ENCODE measurements at places on chromosomes 1 and 21.

- DNase-seq, result no peak
These were observed 52.4 kb upstream of the GJA5 start for GRCh38 chr1:147812799-147813198.

GRCh38 chr1:12527564-12527963 lies 90.4 kb downstream of the DHRS3 start:
- DNase-seq, result no peak

- no peak for DNase-seq
These were observed 767.3 kb upstream of the ADAMTS5 start for GRCh38 chr21:27734146-27734545.

GRCh38 chr1:198246337-198246736 lies 89.5 kb downstream of the NEK7 start:
- no peak for DNase-seq

DNA sequence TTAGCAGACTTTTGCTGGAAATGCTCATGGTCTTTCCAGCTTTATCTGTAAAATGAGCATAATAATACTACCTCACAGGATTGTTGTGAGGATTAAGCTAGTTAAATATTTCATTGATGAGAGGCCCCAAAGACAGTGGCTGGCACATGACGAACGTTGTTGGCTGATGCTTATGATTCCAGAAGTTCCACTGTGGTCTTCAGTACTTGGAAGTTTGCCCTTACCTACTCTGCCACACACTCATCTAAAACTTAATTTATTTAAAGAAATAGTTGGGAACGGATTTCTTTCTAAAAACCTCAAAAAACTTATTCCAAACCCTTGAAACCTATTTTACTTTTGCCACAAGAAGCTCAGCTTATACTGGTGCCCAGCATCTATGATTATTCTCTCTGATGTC lies 170.7 kb downstream of the DHRS3 start:
- no peak for DNase-seq

GRCh38 chr1:109971559-109971958 lies 13.0 kb upstream of the AHCYL1 start:
- no peak for DNase-seq

- DNase-seq, result peak; percentile 64
These were observed 70.2 kb downstream of the SH3GLB1 start for GRCh38 chr1:86774305-86775295.

DNA sequence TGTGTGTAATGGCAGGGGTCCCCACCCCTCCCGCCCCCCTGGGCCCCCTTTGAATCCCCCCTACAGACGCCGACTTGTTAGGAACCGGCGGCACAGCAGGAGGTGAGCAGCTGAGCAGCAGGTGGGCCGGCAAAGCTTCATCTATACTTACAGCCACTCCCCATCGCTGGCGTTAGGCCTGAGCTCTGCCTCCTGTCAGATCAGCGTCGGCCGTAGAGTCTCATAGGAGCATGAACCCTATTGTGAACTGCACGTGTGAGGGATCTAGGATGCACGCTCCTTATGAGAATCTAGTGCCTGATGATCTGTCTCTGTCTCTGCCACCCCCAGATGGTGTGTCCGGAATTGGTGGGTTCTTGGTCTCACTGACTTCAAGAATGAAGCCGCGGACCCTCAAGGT lies 14.9 kb upstream of the VPS26C start:
- DNase-seq, result no peak

DNA sequence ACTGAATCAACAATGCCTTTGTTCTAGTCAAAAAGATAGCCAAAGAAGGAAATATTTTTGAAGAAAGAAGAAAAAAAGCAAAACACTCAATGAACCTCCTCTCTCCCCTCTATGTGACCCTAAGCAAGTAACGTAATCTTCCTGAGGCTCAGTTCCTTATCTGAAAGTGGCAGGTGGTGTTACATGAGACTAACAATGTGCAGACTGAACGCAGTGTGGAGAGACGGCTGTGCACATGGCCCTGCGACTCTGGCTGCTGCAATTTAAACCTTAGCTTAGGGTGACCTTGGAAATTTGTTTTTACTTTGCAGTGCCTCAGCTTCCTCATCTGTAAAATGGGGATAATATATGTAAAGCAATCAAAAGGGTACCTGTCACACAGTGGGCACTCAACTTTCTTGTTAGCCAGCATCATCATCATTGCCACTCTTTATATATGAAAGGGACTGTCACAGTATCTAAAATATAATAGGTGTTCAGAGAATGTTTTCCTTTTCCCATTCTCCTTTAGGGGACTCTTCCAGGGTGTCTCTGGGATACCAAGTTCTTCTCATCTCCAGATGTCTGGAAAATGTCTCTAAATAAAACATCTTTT lies 100.1 kb upstream of the JUN start:
- DNase-seq, result no peak

DNA sequence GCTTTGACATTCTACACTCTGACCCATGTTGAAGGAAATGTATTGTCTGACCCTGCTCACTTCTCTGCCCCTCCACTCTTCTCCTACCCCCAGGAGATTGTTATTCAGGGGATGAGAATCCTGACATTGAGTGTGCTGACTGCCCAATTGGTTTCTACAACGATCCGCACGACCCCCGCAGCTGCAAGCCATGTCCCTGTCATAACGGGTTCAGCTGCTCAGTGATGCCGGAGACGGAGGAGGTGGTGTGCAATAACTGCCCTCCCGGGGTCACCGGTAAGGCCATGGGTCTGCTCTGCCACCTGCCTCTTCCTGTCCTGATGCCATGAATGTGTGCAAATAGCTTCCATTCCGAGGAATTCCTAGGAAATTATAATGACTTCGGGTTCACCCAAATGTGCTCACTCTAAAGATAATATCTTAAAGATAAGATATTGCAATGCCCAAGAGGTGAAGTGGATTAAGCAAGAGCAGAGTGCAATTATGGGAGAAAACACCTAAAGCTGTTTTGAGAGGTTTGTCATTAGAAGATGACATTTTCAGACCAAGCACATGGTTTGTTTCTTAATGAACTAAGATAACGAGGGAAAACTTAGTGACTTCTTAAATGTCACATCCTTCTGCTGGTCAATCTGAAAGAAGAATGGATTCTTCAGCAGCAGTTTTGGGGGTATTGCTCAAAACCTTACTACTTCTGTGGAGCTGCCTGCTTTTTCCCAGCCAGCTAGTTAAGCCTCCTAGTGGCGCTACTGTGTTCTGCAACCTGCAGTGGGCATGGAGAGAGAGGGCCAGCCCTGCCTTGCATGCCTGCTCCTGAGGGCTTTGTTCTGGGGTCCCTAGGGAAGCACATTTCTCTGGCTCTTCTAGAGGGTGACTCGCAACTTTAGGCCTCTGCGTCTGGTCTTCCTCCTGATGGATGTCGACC lies 41.6 kb downstream of the LAMC2 start:
- peak; percentile 59 for DNase-seq

GRCh38 chr1:219402925-219403324 lies 210.0 kb downstream of the ZC3H11B start:
- no peak for DNase-seq
